C1 segment of cervical spinal cord (tissue), 14 donors: ENCODE measurements at places on chromosomes 6 and 20.

GRCh38 chr6:119183457-119183856 lies 105.0 kb upstream of the FAM184A start:
- no peak for DNase-seq

- no peak for DNase-seq
These were observed 34.2 kb downstream of the SLC23A2 start for GRCh38 chr20:4966826-4967751.

DNA sequence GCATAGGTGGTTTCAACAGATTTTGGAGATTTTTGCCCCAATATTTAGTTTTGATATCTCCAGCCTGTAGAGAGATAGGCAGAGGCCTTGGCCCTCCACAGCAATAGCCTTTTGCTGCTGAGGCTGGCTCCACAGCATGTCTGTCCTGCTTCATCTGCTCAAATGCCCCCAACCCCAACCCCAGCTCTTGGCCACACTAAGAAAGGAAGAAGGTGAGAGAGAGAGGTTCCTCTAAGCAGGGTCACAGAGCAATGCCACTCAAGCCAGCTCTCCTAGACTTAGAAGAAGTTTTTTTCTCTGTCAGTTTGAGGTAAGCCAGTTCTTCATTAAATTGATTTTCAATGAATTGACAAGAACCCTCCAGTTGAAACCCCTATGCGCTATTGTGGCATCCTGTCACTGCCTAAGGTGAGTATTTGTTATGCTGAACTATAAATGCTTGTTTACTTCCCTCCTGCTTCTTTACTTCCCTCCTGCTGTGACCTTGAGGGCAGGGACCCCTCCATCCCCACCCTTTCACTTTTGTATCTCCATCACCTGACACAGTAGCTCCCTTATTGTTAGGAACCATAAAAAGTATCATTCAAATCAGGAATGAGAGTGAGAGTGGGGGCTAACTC lies 366.2 kb upstream of the CNR1 start:
- no peak for DNase-seq

DNA sequence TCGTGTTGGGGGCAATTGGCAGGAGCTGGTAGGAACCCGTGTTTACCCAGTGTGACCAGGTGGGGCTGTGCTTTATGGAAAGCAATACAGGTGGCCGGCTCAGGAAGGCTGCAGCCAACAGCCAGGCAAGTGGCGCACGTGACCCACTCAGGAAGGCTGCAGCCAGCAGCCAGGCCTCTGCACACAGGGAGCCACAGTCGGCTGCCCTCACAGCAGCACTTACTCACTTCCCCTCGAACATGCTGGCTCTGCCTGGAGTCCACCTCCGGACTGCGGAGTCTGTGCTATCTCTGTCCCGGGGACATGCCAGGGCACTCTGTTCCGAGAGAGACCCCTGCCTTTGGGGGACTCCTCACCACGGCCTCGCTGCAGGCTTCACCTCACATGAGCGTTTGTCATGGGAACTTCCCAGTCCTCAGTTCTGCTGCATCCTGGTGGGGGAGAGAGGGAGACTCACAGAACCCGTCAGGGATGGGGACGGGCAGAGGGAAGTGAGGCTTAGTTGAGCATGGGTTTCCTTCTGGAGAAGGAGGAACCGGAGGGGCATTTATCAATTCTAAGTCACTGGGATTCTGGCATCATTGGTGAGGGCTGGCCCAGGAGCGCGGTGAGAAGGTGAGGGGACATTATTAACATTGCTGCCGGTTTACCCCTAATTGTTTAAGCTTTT lies 76.8 kb downstream of the TTLL2 start:
- DNase-seq, result no peak

DNA sequence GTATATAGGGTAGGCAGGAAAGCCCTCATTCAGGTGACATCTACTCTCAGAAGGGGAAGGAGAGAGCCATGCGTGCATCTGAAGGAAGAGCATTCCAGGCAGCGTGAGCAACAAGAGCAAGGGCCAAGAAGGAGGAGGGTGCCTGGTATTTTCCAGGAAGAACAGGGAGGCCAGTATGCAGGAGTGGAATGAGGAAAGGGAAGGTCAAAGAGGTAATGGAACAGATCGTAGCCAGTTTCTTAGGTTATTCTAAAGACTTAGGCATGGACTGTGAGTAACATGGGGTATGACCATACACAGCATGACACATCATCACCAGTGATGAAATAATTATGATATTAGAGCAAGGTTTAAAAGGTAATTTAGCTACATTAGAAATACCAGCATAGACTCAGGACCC lies 24.1 kb downstream of the ALDH8A1 start:
- no peak for DNase-seq

- no peak for DNase-seq
These were observed 17.8 kb downstream of the QKI start for GRCh38 chr6:163432300-163432699.

- no peak for DNase-seq
These were observed 34.7 kb downstream of the TAF4 start for GRCh38 chr20:62030834-62031434.

GRCh38 chr6:152124429-152125074 lies 317.1 kb downstream of the ESR1 start:
- DNase-seq, result no peak

DNA sequence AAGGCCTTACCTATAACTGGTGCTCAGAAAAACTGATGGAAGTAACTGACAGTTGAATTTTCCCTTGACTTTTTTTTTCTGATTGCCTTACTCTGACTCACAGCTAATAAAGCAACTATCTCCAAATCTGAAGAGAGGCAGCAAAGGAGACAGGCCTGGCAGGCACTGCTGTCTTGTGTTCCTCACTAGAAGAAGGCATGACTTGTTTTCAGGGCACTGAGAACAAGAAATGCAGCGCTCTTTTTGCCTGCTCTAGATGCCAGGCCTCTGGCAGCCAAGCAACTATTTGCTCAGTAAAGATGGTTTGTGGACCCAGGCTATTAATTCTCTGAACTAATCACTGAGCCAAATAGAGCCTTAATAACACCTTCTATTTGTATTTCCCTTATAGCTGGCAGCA lies 155.1 kb downstream of the PRDM13 start:
- DNase-seq, result no peak

DNA sequence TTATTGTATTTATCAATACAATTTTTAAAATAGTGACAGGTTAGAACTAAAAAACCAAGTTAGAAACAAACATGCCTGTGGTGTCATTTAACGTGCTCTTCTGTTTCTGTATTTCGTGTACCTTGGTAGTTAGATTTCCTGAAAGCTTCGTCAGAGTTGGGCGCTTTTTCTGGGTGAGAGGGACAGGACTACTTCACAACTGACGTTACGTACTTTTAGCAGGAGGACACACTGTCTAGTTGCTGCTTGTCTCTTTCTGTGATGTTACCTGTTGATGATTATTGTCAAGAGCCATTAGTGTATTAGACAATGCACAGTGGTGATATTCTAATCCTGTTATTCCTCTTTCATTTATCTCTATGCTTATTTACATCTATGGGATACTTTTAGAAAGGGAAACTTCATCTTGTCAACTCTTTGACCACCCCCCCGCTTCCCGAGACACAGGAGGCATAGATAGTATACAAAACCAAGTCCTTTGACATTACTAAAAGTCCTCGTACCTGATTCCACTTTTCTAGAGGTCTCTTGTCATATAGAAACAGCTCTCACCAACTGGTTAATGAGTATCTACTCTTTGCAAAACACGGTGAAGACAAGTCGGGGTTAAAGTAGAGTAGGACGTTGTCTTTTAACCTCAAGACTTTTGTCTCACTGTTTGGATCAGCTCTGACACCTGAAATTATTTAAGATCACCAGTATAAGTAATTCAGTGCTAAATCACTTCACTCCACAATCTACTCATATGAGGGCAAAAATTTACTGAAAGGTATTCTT lies 96.3 kb downstream of the LYRM2 start:
- DNase-seq, result no peak

DNA sequence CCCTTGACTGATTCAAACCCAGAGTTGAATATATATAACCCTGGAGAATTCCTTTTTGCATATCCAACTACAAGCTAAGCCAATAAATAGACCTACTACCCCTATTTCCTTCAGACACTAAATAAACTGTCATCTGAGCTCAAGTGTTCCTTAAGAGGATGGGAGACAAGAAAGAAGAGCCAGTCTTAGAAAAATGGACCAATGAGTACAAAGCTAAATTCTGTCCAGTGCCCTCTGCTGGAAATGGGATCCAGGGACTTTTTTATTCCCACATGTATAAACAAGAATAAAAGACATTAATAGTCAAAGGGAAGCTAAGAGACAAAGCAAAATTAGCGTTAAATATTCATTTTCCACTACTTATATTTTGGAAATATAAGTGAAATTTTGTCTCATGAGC lies 4.8 kb downstream of the PPP1R10 start:
- no peak for DNase-seq
